ENCODE measurements at places on chromosomes 11 and 22. TPM values are rescaled to one million over a fixed set of nuclear protein-coding genes. Genes with fewer than 3 reads are reported as not detected.

A4GALT gene
- 21.0 TPM for polyA plus RNA-seq

C22orf23 gene
- 8.8 TPM for polyA plus RNA-seq

SPTBN2 gene
- polyA plus RNA-seq, result 9.7 TPM

GAL3ST3 gene
- polyA plus RNA-seq, result 0.78 TPM

SCN4B gene
- 2.9 TPM for polyA plus RNA-seq

C11orf87 gene
- 0.15 TPM for polyA plus RNA-seq

SYT13 gene
- 1.2 TPM for polyA plus RNA-seq

RPS6KB2 gene
- 36.0 TPM for polyA plus RNA-seq

OR8D4 gene
- 0.19 TPM for polyA plus RNA-seq

SCGB2A2 gene
- polyA plus RNA-seq, result not detected

FJX1 gene
- 8.3 TPM for polyA plus RNA-seq

OR8G5 gene
- 0.22 TPM for polyA plus RNA-seq

RTN4RL2 gene
- polyA plus RNA-seq, result 27.2 TPM

SIAE gene
- 8.1 TPM for polyA plus RNA-seq

DPP3 gene
- 24.1 TPM for polyA plus RNA-seq

OR2AG2 gene
- not detected for polyA plus RNA-seq

MYOD1 gene
- 38.1 TPM for polyA plus RNA-seq

OR51B4 gene
- not detected for polyA plus RNA-seq

FIBIN gene
- 66.2 TPM for polyA plus RNA-seq

CARD16 gene
- 12.3 TPM for polyA plus RNA-seq

OR52E2 gene
- polyA plus RNA-seq, result not detected

SNX32 gene
- 1.4 TPM for polyA plus RNA-seq

FOLR1 gene
- 6.8 TPM for polyA plus RNA-seq

TBX10 gene
- not detected for polyA plus RNA-seq

OR4X2 gene
- not detected for polyA plus RNA-seq

MFRP gene
- polyA plus RNA-seq, result not detected

C11orf21 gene
- 1.5 TPM for polyA plus RNA-seq

MTMR3 gene
- polyA plus RNA-seq, result 25.6 TPM

FOLH1 gene
- 2.8 TPM for polyA plus RNA-seq

CHRDL2 gene
- 2.3 TPM for polyA plus RNA-seq

Measured in muscle of back (tissue), 13 donors.